ENCODE measurements at places on chromosomes 4 and X. TPM values are rescaled to one million over a fixed set of nuclear protein-coding genes. Genes with fewer than 3 reads are reported as not detected.

The HTRA3 gene
- polyA plus RNA-seq, result 12.2 TPM

The ENPP6 gene
- 30.4 TPM for polyA plus RNA-seq

The PCYT1B gene
- polyA plus RNA-seq, result 18.3 TPM

The LRRC66 gene
- 0.86 TPM for polyA plus RNA-seq

The TLR10 gene
- polyA plus RNA-seq, result 4.7 TPM

The MAOA gene
- polyA plus RNA-seq, result 30.0 TPM

The PALLD gene
- polyA plus RNA-seq, result 63.4 TPM

The EFHC2 gene
- polyA plus RNA-seq, result 3.9 TPM

The SMIM10L2A gene
- polyA plus RNA-seq, result 47.0 TPM

The SOWAHB gene
- 1.0 TPM for polyA plus RNA-seq

The CETN2 gene
- polyA plus RNA-seq, result 77.5 TPM

The SPATA18 gene
- polyA plus RNA-seq, result 9.5 TPM

The PJA1 gene
- 160 TPM for polyA plus RNA-seq

Data from spinal cord (tissue), 10 donors.